ENCODE measurements at places on chromosomes 13 and 19. TPM values are rescaled to one million over a fixed set of nuclear protein-coding genes. Genes with fewer than 3 reads are reported as not detected.
A peak's percentile ranks its signal among the peaks of the same experiment; 100 is the strongest.

Gene TMEM86B
- 2.1 TPM for total RNA-seq

Gene LIM2
- not detected for total RNA-seq

Gene NKPD1
- total RNA-seq, result 0.05 TPM

Gene FAAP24
- total RNA-seq, result 0.49 TPM

Gene SPACA4
- total RNA-seq, result not detected

Gene SBNO2
- total RNA-seq, result 16.9 TPM

Gene UCHL3
- total RNA-seq, result 23.2 TPM

DNA sequence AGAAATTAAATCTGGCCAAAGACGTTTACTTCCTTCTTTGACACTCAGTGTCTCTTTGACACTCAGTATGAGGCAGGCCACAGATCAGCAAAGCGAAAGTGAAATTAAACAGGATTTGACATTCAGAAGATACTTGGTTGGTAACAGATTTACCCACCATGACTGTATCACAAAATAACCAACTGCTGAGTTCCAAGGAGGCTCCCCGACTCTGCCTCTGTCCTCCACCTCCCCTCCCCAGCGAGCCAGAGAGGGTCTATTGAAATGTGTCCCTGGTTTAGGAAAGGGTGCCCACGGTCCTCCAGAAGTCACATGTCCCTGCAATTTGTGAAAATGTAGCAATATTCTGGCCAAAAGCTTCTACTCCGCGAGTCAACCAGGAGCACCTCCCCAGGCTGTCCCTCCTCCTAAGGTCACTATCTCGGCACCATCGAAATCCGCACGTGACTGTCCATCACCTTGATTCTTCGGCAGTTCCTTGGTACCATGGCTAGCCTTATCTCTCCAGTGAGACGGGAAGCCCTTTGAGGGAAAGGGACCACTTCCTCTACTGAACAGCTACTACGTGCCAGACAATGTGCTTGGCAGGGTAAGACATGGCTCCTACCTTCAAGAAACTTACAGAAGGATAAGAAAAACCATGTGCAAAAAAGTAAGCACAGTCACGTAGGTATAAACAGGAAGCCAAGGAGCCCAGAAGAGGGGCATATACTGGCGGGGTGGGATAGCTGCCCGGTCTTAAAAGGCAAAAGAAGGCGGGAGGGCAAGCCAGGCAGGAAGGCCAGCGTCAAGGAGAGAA is 1.5 kb downstream of the N4BP2L1 start:
- DNase-seq, result no peak

DNA sequence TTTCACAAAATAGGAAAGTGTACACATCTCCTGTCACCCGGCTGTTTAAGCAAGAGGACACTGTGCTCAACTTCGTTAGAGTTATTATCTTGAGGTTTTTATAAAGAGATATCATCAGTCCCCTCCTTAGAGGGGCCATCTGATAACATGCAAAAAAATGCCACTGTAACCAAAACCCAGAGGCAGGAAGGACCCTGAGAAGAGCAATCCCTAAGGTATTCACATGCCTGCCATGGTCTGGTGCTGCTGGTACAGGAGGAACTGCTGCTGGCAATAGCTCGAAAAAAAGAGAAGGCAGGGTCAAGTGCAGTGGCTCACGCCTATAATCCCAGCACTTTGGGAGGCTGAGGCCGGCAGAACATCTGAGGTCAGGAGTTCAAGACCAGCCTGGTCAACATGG is 12.8 kb upstream of the CEACAM3 start:
- DNase-seq, result no peak

DNA sequence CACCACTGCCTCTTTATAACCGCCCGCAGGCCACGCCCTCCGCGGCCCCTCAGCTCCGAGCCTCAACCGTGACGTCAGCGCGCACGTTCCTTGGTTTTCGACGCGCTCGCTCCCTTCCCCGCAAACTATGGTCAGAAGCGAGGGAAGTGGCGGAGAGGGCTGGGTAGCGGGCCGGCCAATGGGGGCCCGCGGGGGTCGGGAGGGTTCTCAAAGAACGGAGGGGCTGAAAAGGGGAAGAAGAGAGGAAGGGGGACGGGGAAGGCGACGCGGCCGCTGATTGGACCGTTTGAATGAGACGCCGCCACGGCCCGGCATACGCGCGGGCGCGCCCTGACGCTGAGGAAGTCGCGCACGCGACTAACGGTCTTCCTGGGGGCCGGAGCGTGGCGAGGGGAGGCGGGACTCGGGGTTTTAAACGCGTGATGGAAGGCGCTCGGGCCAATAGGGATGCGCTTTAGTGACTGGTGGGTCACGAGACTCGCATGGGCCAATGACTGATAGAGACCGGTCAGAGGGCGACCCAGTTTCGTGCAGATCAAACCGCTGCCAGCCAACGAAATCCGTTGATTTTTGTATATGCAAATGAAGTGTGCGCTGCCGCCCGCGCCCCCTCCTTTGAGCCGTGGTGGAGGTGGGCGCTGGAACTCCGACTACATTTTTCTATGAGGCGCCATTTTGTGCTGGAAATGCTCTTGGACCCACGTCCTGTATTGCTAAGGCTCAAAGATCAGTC is 378 bp upstream of the UBE2S start:
- peak; percentile 99 for DNase-seq

GRCh38 chr13:34257966-34258365 is 440.0 kb downstream of the RFC3 start:
- DNase-seq, result no peak

DNA sequence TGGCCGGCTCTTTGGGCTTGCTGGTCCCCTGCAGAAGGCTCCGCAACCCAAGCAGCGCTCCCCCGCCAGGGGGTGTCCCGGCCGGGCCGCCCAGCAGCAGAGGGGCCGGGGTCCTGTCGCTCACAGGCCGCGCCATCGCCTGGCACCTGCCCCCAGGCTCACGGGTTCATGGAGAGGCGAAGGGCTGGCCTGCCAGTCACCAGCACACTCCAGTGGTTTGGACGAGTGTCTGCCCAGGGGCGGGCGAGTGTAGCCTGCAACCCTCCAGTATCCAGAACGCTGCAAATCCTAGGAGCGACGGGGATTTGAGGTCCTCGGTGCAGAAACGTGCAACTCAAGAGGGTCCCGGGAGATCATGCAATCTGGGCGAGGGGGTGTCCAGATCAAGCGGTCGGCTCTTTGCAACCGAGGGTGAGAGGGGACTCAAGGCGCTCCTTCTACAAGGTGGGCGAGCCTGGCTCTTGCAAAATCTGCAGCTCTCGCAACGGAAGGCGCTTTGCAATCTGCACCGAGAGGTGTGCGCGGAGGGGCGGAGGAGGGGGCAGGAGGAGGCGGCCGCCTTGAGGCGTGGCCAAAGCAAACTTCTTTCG is at the start of gene DBP:
DBP (minus strand) TSS at position 521 of the 590 bp plus-strand sequence; CDS start at position 136, 385 bp downstream.
- peak; percentile 62 for DNase-seq

- DNase-seq, result no peak
Measured at GRCh38 chr19:57263244-57263741, 17.0 kb upstream of the ZNF460 start.

DNA sequence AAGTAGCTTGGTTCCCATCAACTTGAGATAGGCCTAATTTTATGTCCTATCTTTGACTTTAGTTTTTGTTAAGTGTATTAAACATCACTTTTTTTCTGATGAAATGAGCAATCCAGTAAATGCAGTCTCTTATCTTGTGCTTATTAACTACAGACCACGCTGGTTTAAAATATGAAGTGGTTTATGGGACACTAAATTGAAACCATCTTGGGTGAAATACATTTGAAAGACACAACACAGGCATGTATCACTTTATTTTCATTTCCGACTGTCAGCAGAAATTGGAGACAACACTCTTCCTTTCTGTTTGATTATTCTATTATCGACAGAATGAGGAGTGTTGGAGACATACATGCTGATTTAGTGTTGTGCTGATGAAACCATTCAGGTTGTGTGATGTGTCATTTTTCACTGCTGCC is 447.7 kb downstream of the GPC6 start:
- DNase-seq, result no peak

DNA sequence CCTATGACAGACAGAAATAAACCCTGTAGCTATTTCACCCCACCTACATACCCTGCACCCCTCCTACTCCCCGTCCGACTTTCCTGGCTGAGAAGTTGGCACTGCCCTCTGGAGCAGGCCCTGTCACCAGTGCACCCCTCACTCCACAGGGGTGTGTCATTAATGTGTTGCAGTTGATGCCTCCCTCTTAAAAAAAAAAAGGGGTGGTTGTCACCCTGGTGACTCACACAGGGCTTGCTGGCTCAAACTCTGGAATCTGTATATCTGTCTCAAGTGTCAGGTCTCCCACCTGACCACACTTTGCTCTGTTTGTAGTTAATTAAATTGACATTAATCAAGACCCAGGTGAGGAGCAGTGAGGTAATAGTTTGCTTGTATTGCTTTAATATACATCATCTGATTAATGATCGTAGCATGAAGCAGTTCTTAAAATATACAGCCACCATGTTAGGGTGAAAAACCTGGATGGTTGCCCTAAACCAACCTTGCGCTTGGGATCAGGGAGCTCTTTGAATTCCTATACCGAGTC is 2.0 kb upstream of the GATAD2A start:
- no peak for DNase-seq

GRCh38 chr13:65347420-65348030 is 1882.6 kb downstream of the PCDH9 start:
- no peak for DNase-seq

GRCh38 chr13:98890186-98890585 is 87.7 kb downstream of the DOCK9 start:
- DNase-seq, result no peak

DNA sequence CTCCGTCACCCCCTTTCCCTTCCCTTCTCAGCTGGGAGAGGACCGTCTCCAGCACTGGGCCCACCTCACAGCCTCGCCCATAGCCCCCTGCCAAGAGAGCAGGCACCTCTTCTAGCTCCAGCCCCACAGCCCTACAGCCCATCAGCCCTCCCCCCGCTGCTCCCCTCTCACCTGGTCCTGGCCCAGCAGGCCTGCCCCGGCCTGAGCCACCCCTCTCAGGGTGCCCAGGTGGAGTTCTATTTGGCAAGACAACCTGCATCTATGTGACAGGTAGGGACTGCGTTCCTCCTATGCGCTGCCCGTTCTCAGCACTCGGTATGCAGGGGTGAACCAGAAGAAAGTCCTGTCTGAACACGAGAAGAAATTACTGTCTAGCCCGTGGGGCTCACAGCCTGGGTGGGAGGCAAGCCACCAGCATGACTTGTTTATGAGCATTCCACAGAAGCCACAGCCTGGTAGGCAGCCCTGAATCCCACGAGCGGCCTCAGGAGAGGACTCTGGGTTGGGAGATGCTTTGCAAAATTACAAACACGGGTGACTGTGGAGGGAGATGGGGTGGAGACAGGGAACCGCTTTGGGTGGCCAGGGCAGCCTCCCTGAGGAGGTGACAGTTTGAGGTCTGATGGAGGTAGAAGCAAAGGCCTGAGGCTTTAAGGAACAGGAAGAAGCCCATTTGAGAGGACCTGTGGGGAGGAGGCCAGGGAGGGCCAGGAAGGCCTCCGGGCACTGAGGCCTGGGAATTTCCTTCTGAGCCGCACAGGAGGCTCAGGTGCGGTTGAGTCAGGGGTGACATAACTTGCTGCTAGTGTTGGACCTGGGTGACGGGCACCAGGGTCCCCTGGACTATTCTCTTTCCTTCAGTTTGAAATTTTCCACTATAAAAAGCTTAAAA is 1.2 kb upstream of the PLEKHF1 start:
- DNase-seq, result no peak

- DNase-seq, result no peak
Measured at GRCh38 chr13:113323869-113324268, 26.8 kb downstream of the LAMP1 start.

DNA sequence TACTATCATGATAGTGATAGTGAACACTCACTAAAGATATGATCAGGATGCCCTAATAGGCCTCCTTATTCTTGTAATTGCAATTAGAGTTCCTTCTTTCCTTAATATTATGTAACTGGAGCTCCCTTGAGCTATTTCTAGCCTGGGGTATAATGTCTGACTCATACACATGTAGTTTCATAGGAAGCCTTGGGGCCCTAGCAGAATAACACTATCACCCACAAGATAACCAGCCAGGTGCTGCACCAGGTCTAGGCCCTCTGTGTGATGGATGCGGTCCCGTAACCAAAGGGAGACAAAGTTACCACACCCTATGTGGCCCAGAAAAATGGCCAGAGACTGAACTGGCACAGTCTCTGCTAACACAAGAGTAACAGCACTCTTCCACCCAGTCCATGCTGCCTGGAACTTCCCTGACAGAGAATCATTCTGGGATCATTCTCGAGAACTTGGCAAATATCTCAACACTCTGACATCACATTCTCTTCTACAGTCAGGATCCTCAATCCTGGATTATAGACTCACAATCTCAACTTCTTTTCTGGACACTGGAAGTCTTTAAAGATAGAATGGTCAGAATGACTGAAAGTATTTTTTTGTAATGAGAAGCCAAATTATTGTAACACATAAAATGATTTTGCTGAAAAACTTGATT is 32.6 kb upstream of the IGFL4 start:
- no peak for DNase-seq
